ENCODE measurements at places on chromosomes 13 and 19.

DNA sequence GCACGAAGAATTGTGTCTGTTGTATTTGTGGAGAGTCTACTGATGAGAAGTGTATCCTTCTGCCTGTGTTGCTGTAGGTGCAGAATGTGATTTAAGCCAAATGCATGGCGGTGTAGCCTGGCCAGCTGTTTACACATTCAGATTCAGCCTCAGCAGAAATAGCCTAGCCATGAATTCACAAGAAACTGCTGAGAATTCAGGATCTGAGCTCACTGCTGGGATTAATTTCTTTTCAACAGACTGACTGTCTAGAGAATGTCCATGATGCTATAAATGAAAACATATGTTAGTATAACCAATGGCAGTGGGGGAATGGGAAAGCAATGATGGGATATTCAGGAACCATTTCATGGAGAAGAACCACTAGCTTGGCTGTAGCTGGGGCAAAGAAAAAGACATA lies 77.4 kb upstream of the RNF113B start:
- no peak for DNase-seq

DNA sequence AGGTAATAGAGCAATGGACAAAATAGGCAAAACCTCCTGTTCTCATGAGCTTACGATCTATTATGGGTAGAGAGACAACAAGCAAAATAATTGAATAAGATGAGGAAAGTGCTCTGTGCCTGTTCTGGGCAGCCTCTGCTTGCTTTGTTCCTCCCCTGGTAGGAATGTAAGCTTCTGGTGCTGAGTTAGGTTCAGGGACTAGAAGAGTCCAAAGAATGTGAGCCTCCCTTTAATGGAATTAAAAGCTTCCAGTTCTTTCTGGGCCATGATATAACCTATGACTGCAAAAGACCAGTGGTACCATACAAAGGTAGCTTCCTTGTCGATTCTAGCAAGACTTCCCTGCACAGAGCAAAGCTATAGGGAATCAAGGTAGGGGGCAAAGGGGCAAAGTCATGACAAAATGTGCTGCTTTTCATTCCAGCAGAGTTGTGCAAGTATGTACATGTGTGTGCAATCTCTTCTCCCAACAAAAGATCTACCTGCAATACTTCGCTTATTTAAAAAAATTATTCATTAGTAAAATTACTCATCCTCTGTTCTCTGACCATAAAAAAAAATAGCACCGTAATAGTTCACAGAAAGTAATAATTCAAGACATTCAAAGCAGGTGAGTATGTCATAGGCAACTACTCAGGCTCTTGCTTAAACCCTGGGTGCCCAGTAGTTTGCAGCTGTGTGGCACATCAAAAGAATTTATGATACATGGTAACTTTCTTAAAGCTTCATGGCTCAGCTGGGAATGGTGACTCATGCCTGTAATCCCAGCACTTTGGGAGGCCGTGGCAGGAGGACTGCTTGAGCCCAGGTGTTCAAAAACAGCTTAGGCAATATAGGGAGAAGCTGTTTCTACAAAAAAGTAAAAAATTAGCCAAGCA lies 21.4 kb downstream of the ACOD1 start:
- no peak for DNase-seq

GRCh38 chr13:104008541-104009435 lies 942.6 kb upstream of the SLC10A2 start:
- DNase-seq, result peak; percentile 32

GRCh38 chr19:8083141-8083540 lies 30.6 kb downstream of the CCL25 start:
- no peak for DNase-seq

GRCh38 chr19:34600366-34600765 lies 76.6 kb downstream of the SCGB2B2 start:
- no peak for DNase-seq

GRCh38 chr13:97256343-97256783 lies 34.2 kb downstream of the MBNL2 start:
- no peak for DNase-seq

GRCh38 chr13:101157261-101157660 lies 259.0 kb downstream of the NALCN start:
- no peak for DNase-seq

DNA sequence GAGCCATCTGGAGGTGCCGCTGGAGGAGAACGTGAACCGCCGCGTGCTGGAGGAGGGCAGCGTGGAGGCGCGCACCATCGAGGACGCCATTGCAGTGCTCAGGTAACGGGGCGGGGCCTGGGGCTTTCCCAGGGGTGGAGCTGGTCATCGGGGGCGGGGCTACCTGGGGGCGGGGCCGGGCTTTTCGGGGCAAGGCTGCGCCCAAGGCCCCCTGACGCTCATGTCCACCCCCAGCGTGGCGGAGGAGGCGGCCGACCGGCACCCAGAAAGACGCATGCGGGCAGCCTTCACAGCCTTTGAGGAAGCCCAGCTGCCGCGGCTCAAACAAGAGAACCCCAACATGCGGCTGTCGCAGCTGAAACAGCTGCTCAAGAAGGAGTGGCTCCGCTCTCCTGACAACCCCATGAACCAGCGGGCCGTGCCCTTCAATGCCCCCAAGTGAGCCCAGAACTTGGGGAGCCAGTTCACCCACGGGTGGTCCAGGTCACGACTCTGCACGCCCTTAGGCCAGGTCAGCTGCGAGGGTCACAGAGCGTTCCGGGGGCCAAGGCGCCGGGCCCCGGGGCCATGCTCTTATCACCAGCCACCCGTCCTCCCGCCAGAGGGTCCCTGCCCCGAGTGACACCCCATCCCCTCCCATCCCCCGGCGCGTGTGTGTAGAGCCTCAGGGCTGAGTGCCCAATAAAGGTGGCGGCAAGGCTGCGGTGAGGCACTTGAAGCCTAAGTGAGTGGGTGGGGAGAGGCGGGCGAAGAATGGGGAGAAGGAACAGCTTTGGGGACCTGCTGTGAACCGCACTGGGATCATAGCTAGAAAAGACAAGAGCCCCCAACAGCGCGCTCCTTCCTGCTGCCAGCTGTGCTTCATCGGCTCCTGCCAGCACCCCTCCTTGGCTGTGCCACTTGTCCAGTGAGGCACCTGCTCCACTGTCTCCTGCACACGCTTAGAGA lies 10.7 kb downstream of the CCDC124 start:
- peak; percentile 57 for DNase-seq

- DNase-seq, result peak; percentile 65
Observed at GRCh38 chr13:32669030-32669646, 82.9 kb downstream of the PDS5B start.

DNA sequence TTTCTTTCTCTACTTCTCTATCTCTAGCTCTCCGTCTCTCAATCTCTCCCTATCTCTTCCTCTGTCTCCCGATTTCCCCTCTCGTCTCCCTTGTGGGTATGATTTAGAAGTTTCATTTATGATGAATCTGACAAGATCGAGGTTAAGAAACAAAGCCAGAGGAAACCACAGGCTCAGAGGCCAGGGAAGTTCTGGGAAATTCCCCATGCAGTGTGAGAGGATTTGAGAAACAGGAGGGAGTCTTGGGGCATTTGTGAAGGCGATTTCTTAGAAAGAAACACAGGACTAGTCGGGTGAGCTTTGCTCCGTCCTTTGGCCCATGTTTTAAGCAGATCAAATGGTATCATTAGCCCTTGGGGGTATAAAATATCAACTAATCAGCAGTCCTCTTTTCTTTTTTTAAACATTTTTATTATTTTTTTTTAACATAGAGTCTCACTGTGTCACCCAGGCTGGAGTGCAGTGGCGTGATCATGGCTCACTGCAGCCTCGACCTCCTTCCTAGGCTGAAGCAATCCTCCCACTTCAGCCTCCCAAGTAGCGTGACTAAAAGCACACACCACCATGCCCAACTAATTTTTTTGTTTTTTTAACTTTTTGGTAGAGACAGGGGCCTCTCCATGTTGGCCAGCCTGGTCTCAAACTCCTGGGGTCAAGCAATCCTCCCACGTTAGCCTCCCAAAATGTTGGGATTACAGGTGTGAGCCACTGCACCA lies 25.8 kb downstream of the TNFSF9 start:
- DNase-seq, result no peak

GRCh38 chr13:107835339-107836018 lies 379.9 kb downstream of the LIG4 start:
- DNase-seq, result no peak

- DNase-seq, result peak; percentile 50
Observed at GRCh38 chr13:106986033-106986484, 418.1 kb upstream of the ARGLU1 start.

DNA sequence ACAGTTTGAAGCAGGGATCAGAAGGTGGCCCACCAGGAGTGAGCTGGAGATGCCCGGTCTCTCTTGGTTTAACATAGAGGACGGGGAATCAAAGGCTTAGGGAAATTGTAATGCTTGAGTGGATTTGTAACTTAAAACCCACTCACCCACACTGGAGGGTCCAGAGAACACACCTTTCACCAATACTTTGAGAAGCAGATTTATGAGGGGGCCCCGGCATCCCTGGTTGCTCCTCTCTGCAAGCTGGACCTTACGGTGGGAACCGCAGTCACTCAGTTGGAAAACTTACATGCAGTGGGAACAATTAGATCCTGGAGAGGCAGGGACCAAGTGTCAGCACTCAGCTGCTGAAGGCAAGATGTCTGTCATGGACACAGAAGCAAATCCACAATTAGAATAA lies 20.5 kb downstream of the PPP5C start:
- DNase-seq, result no peak

GRCh38 chr13:76439546-76439945 lies 446.7 kb downstream of the KCTD12 start:
- no peak for DNase-seq

- no peak for DNase-seq
Observed at GRCh38 chr13:49877629-49878218, 58.4 kb downstream of the SPRYD7 start.

GRCh38 chr13:73721571-73721970 lies 412.6 kb downstream of the KLF12 start:
- no peak for DNase-seq

GRCh38 chr13:91238036-91238435 lies 109.5 kb upstream of the MIR17HG start:
- no peak for DNase-seq

DNA sequence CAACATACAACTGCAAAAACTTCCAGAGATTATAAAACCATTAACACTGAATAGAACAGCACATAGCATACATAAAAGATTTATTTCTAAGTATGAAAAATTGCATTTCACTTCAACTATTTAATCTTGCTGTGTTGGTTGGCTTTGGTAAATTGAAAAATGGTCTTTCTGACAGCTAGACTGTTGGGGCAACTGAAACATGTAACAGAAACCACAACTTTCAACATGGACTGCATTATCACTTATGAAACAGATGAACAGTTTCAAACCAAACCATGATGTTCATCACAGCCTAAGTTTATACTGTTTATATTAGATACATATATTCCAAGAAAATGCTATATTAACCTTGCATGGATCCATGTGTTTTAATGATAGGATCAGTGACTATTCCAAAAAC lies 324.1 kb upstream of the PCDH9 start:
- no peak for DNase-seq

DNA sequence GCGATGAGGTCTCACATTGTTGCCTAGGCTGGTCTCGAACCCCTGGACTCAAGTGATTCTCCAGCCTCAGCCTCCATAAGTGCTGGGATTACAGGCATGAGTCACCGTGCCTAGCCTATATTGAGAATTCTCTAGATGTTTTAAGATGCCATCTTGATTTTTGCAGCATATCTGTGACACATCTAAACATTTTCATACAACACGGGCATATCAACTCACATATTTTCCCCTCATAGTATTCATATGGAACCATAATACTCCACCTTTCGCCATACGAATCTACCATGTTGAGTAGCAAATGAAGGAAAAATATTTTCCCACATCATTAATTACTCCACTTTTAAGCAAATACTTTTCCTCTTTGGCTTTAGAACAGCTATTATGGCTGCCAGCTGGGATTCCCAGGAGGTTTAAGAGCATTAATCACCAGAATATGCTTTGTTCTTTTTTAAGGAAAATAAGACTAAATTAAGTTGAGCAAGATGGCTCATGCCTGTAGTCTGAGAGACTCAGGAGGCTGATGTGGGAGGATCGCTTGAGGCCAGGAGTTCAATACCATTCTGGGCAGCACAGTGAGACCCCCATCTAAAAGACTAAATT lies 56.9 kb upstream of the GTF2F2 start:
- DNase-seq, result no peak

DNA sequence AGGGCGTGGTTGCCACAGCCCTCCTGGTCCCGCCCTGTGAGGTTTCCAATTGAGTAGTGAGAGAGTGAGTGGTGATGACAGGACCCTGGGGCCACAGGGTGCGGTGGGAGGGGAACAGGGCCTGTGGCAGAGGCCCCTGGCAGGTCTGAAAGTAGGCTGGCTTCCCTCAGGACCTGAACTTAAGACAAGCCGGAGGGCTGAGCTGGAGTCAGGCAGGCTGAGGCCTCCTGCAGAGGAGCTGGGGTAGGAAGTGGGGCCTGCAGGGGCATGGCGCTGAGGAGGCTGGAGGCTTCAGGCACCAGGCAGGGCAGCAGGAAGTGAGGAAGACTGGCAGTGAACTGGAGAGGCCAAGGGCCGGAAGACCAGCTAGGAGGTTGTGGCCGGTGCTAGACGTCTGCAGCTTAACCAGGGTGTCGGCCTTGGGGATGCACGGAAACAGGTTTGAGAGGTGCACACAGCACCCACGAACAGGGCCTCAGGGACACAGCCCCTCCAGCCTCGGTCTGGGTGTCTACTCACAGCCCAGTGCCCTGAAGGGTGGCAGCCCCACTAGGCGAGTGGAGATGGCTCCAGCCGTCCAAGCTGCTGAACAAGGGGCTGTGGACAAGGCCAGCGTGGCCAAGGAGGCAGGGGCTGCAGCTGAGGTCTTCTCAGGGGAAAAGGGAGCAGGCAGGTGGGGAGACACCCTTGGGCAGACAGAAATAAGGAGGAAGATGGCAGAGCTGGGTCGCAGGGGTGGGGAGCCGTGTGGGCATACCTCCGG lies 17.8 kb downstream of the POP4 start:
- no peak for DNase-seq

DNA sequence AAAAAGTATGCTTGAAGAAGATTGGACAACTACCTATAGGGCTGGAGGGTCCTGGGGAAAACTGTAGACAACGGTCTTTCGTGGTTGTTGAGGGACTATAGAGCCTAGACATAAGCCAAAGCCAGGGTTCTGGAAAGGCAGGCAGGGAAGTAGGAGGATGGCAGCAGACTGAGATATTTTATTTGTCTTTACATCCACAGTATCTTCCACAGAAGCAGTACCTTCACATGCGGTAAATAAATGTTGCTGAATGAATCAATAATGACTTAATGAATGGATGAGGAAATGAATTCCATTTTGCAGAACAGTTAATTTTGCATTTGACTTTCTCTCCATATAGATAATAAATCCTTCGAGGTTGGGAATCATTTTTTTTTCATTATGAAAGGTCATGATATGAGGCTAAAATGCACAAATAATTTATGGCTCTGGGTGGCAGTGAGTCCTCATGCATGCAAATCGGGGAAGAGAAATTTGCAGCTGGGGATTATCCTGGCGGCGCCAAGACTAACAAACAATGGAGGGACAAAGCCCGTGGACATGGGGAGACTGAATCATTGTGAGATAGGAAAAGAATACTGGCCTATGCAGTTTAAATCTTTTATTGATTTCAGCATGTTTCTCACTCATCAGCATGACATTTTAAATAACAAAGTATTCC lies 102.0 kb downstream of the ERCC5 start:
- DNase-seq, result peak; percentile 46
